ENCODE measurements at places on chromosomes 5 and 9. TPM values are rescaled to one million over a fixed set of nuclear protein-coding genes. Genes with fewer than 3 reads are reported as not detected.
A peak's percentile ranks its signal among the peaks of the same experiment; 100 is the strongest.

GRCh38 chr5:17951392-17952169, 317.3 kb downstream of the TAF11L14 start:
- H3K4me1 ChIP-seq, result no peaks in the 10 kb centered on the region
- no peak overlapping the region for H3K27ac ChIP-seq
- H3K4me3 ChIP-seq, result no peak overlapping the region
- H3K36me3 ChIP-seq, result no peaks in the 10 kb centered on the region
- no peak for DNase-seq

GRCh38 chr5:172417130-172417841, 37.0 kb downstream of the SH3PXD2B start:
- no peaks in the 10 kb centered on the region for H3K27me3 ChIP-seq
- H3K36me3 ChIP-seq, result peaks cover 26% of the 10 kb centered on the region
- peak overlapping the region; percentile 87 for H3K27ac ChIP-seq
- H3K4me3 ChIP-seq, result no peak overlapping the region
- no peak for DNase-seq

DNA sequence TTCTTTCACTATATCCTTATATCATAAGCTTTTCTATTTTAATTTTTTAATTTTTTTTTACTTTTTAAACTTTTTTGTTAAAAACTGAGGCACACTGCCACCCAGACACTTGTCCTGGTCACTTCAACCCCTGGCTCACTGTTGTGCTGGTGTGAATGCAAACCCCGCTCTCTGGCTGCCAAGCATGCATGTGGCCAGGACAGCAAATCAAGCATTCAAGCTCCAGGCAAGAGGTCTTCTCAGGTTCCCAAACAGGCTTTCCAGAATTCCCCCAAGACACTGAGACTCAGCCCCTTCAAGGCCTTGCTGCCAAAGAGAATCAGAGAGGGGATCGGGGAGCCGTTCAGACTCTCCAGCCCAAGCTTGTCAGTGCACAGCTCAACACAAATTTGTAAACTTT, 139.9 kb downstream of the FANCC start:
- no peaks in the 10 kb centered on the region for H3K4me1 ChIP-seq
- H3K27me3 ChIP-seq, result no peaks in the 10 kb centered on the region
- H3K27ac ChIP-seq, result no peak overlapping the region
- DNase-seq, result no peak
- H3K4me3 ChIP-seq, result no peak overlapping the region

GRCh38 chr9:70324963-70325362, 66.2 kb downstream of the SMC5 start:
- no peak for DNase-seq
- H3K4me1 ChIP-seq, result peaks cover 11% of the 10 kb centered on the region
- H3K4me3 ChIP-seq, result no peak overlapping the region
- no peaks in the 10 kb centered on the region for H3K27me3 ChIP-seq

DNA sequence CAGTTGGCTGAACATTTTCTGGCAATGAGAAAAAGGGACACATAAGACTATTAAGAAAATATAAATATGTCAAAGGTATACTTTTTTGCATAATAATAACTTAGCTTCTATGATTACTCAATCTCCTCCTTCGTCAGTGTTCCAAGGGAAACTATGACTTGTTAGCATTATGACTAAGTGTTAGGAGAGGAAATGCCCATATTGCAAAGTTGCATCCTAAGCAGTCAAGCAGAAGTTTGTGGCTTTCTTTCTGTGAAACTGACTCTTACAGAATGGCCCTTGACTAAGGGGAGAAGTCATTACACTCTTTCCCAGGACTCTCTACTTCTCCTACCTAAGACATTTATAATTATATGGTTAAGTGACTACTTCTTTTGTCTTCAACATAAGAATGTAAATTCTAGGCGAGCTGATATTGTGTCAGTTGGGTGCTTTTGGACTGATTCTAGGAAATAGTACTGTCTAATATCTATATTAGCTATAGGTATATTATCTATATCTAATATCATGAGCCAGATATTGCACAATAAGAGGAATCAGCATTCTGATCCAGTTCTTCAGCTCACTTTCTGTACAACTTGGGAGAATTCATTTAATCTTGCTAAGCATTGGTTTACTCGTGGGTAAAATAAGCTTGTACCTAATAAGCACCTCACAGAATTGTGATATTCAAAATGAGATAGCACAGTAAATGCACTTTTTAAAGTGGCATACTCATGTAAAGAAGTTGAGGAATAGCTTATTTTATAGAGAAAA, 16.4 kb upstream of the SPINK6 start:
- no peak for DNase-seq
- no peak overlapping the region for H3K27ac ChIP-seq
- H3K4me3 ChIP-seq, result no peak overlapping the region
- no peaks in the 10 kb centered on the region for H3K27me3 ChIP-seq
- no peaks in the 10 kb centered on the region for H3K36me3 ChIP-seq
- no peaks in the 10 kb centered on the region for H3K4me1 ChIP-seq

DNA sequence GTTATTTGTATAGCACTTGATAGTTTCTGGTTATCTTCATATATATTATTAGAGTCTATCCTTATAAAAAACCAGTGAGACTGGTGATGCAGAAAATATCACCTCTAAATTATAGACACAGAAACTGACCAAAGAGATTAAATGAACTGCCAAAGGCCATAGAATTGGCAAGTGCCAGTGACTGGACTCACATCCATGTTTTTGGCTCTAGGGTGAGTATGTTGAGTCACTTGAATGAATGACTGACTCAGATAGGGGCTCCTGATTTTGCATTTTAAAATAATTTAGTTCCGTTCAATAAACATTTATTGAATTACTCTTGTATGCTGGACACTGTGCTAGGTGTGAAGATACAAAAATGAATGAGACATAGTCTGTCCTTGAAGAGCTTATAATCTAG, 70.7 kb downstream of the NR2F1 start:
- peaks cover 6% of the 10 kb centered on the region for H3K4me1 ChIP-seq
- no peaks in the 10 kb centered on the region for H3K27me3 ChIP-seq
- no peak overlapping the region for H3K4me3 ChIP-seq

DNA sequence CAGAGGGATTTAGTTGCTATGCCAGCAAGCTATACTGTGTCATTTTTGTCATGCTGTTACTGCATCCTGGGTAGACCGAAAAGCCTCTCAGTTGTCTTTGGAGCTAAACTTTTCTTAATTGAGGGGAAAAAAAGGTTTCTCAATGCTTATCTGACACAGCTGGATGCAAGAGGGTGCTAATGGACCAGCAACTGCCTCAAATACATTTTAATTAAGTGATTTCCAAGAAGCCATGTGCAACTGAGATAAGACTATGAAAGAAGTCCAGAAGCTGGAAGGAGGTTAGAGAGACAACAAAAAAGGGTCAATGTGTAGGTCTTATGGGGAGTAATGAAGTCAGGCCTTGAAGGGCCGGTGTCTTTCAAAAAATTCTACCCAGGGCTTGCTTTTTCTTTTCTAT, 465.7 kb upstream of the DMAC1 start:
- no peak for DNase-seq
- H3K4me3 ChIP-seq, result no peak overlapping the region
- no peaks in the 10 kb centered on the region for H3K27me3 ChIP-seq
- no peak overlapping the region for H3K27ac ChIP-seq
- H3K36me3 ChIP-seq, result no peaks in the 10 kb centered on the region

DNA sequence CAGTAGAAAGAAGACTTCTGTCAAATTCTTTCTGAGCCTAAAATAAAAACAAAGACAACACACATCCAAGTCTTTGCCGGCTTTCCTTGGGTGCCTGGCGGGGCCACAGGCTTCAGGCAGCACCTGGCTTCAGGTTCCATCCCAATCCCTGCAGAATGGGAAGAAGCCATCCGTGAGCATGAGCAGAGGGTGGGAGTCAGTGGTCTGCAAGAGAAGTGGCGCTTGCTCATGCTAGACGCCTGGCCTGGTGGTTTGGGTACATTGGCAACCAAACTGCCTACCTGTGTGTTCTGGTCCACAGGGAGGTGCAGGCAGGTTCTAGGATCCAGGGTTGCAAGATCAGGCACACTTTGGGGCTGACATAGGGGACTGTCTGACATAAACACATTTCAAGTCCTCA, 47.6 kb upstream of the RETREG1 start:
- DNase-seq, result no peak
- no peak overlapping the region for H3K4me3 ChIP-seq
- H3K27me3 ChIP-seq, result no peaks in the 10 kb centered on the region
- H3K4me1 ChIP-seq, result no peaks in the 10 kb centered on the region
- H3K36me3 ChIP-seq, result peaks cover 30% of the 10 kb centered on the region

GRCh38 chr5:91532779-91533178, 149.7 kb upstream of the ARRDC3 start:
- H3K36me3 ChIP-seq, result no peaks in the 10 kb centered on the region
- H3K27me3 ChIP-seq, result no peaks in the 10 kb centered on the region
- no peak for DNase-seq

- H3K36me3 ChIP-seq, result no peaks in the 10 kb centered on the region
- H3K4me1 ChIP-seq, result peaks cover 10% of the 10 kb centered on the region
- DNase-seq, result no peak
- no peaks in the 10 kb centered on the region for H3K27me3 ChIP-seq
These were observed 173.5 kb downstream of the ENTREP1 start for GRCh38 chr9:69498470-69498869.

GRCh38 chr5:135578685-135579341, at the start of gene CXCL14:
TSS of gene CXCL14 (minus strand) at chr5:135578991. CDS start at chr5:135578778, 213 bp downstream.
- peak; percentile 89 for DNase-seq
- H3K27ac ChIP-seq, result no peak within 1 kb of the TSS
- H3K36me3 ChIP-seq, result no peaks in the 10 kb centered on the region
- peak within 1 kb of the TSS; percentile 37 for H3K4me3 ChIP-seq

- no peaks in the 10 kb centered on the region for H3K4me1 ChIP-seq
- H3K27ac ChIP-seq, result no peak overlapping the region
- no peaks in the 10 kb centered on the region for H3K36me3 ChIP-seq
- no peak for DNase-seq
These were observed 22.0 kb downstream of the NSG2 start for GRCh38 chr5:174067499-174067898.

DNA sequence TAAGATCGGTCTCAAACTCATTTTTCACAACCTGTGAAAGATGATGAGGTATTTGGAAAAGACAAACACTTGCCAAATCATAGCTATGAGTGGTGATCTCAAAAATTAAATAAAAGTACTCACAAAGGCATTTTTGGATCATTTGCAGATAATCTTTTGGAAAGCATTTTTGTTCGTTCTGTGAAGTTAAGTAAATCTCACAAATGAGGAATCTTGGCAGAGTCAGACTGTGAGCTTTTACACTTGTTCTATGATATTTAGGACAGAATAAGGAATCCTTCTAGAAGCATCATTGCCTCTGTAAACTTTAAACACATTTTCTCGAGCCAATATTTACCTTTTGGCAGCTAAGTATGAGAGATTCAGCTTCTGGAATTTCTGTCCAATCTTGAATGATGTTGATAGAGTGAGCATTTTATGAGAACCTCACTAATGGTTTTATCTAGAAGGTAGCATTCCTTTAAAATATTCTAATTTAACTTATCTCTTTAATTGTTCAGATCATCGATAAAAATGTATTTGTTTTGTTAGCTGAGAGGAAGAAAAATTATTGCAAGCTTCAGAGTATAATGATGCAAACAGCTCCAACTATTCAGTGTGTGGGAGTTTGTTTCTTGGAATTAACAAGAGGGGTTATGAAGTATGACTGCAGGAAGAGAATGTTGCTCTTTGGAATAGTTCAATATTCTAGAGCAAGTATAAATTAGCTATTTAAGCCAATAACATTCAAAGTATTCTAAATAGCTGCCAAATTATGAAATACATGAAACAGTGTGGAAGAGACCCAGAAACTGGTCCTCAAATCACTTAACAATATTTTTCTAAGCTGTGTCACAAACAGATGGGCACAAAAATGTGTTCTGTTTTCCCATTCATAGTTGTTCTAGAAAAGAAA, 48.6 kb upstream of the SLCO6A1 start:
- H3K4me1 ChIP-seq, result peaks cover 3% of the 10 kb centered on the region
- H3K4me3 ChIP-seq, result no peak overlapping the region
- H3K27me3 ChIP-seq, result no peaks in the 10 kb centered on the region
- H3K27ac ChIP-seq, result no peak overlapping the region
- DNase-seq, result no peak

DNA sequence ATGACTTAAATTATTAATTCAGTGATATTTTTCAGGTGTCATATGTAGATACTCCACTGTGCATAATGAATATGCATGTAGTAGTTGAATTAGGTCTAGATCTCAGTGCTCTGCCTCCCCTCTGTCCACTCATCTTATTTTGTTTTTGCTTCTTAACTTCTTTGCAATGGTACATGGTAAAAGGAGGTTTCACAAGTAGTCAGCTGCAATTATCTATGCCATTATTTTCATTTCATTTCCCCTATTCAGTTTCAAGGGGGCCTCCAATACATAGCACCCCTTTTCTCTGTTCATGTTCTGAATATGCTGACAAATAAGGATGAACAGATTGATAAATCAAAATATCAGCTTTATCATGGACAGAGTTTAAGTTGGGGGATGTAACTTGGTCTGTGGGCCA, 511.6 kb upstream of the ZNF608 start:
- H3K27me3 ChIP-seq, result no peaks in the 10 kb centered on the region
- no peaks in the 10 kb centered on the region for H3K4me1 ChIP-seq
- no peak overlapping the region for H3K4me3 ChIP-seq
- no peaks in the 10 kb centered on the region for H3K36me3 ChIP-seq

DNA sequence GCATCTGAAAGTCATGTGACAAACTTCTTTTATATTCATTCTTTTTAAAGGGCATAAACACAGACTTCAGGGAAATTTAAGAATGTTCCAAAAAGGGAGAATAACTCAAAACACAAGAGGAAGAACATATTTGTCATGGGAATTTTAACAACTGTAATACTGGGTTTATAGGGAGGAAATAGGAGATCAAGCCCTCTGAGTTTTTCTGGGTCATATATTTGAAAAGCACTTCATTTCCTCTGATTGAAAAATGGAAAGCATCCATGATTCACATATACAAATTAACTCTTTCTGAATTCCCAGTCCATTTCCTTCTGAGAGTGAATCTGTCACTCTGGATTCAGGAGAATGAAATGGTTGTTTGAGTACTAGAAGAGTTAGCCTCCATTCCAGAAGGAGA, 26.8 kb downstream of the LURAP1L start:
- H3K27ac ChIP-seq, result no peak overlapping the region
- H3K36me3 ChIP-seq, result no peaks in the 10 kb centered on the region
- H3K4me3 ChIP-seq, result no peak overlapping the region
- H3K27me3 ChIP-seq, result no peaks in the 10 kb centered on the region

DNA sequence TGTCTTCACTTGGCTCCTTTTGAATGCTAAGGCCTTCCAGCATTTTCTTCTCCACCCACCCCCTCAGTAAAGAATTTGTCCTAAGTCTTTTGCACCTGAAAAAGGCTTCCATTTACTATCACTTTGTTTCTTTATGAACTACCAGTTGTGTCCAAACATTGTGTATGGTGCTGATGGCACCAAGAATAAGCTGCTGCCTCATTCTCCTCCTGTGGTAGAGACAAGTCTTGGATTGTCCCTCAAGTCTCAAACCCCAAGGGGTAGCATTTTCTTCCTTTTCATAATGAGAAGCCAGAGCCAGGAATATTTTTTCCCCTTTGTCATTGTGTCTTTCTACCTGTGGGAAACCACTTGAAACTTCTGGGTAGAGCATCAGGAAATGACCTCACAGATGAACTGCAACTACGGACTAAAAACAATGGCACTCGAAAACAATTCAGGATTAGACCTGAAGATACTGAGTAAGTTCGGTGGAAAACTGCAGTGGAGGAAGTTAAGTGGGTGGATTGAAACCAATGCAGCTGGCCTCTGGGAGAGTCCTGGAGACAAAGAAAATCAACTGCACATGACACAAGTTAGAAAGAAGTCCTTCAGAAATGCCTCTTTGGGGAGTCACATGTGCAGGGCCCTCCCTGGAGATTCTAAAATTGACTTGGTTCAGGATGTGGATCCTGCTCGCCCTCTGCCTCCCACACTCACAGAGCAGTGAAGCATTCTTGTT, 80.5 kb downstream of the SH3RF2 start:
- no peak overlapping the region for H3K4me3 ChIP-seq
- H3K27ac ChIP-seq, result no peak overlapping the region
- no peaks in the 10 kb centered on the region for H3K27me3 ChIP-seq
- no peaks in the 10 kb centered on the region for H3K36me3 ChIP-seq
- no peaks in the 10 kb centered on the region for H3K4me1 ChIP-seq

SHISAL2B gene
- not detected for total RNA-seq

PAX5 gene
- total RNA-seq, result not detected

ADAMTS19 gene
- total RNA-seq, result not detected

PTGES gene
- 70.9 TPM for total RNA-seq

EPB41L4A gene
- total RNA-seq, result 0.72 TPM

All from osteoblast (primary cell).